ENCODE measurements at places on chromosomes 12 and 14.

DNA sequence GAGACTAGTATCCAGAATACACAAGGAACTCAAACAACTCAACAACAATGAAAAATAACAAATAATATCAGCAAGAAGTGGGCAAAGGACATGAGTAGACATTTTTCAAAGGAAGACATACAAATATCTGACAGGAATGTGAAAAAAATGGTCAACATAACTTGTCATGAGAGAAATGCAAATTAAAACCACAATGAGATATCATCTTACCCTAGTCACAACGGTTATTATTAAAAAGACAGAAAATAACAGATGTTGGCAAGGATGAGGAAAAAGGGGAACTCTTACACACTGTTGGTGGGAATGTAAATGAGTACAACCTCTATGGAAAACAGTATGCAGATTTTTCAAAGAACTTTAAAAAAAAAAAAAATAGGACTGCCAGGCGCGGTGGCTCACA, 20.4 kb downstream of the VWF start:
- DNase-seq: no peak

- DNase-seq: no peak
These were observed 256.1 kb downstream of the APAF1 start for GRCh38 chr12:98901189-98901588.

GRCh38 chr12:13603953-13604352, 377.4 kb downstream of the GRIN2B start:
- no peak for DNase-seq

DNA sequence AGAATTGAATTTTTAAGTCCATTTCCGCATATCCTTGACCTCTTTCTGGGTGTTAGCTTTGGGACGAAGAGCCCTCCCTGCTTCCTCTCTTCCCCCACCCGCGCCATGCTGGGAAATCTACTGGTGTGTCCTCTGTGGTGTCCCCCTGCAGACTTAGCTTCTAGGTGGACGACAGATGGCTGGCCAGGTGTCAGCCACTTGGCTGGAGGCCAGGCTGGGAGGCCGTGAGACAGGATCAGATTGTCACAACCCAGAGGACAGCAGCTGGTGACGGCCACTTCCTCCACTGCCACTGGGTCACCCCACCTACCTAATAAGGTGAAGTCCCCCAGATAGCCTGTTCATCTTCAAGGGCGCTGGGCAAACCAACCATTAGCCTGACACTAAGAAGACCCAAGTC, 13.3 kb upstream of the DTX1 start:
- no peak for DNase-seq

DNA sequence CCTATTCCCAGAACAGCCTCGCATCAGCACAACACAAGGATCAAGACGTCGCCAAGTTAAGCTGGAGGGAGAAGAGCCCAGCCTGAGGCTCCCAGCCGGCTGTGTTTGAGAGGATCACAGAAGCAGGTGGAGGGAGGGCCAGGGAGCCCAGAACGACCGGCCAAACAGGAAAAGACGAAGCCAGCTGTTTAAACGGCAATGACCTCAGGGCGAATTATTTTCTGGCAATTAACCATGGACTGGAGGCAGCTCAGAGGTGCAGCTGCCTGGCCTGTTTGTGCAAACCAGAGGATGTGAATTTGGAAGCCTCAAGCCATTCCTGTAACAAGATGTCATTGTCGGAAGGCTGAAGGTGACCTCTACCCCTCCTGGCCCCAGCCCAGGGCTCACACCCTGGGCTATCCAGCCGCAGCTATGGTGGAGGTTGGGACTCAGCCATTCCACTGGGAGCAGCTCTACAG, 175.8 kb upstream of the PRMT8 start:
- no peak for DNase-seq

GRCh38 chr14:74326369-74327152, 21.7 kb upstream of the VRTN start:
- no peak for DNase-seq

DNA sequence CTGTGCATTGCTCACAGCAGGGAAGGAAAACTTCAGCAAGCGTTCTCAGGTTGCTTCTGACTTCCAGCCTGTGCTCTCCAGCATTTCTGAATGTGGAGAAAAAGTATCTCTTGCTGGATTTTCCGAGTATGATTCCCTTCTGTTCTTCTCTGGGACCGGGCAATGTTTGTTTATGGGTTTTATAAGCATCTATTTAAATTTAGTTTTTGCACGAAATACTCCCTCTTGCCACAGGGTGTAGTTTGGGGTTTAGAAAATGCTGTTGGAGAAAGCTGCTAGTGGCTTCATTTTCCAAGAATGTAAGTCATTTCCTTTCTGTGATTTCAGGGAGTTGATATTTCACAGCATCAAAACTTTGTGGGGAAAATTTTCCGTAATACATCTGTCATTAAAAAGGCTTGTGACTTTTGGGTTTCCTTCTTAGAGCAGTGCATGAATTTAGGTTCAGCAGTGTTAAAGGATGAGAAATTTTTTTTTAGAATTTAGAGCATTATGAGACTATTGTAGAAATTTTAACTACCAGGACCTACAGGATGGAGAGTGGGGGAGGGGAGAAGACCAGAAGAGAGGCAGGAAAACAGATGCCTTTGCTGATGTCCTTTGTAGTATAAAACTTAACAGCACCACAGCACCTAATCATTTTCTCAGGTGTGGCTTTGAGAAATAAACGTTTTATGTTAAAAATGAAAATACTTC, 1.5 kb downstream of the FRMD6 start:
- no peak for DNase-seq

GRCh38 chr12:86213012-86213411, 43.2 kb downstream of the MGAT4C start:
- DNase-seq: no peak

All from stimulated activated CD4-positive, alpha-beta T cell treated with anti-CD3 and anti-CD28 coated beads, TNF-alpha, amount 100 ng/mL, for 1 hour (primary cell).